ENCODE measurements at places on chromosomes 2 and 18.
A peak's percentile ranks its signal among the peaks of the same experiment; 100 is the strongest.

DNA sequence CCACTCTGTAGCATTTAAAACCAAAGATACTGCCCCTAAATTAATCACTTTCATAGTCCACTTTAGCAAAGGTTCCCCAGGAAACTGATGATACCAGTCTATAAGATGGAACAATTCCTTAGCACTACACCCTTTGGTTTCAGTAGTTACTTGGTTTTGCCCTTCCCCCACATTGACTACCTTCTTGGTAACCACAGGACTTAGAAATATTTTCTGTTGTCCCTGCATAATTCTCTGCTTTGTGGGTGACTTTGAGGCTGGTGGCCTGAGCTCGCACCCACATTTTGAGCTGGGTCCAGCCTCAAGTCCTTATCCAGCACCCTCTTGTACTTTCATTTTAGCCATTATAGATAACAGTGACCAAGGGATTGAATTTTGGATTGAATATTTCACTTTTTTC lies 23.1 kb downstream of the ELP2 start:
- DNase-seq, result no peak

DNA sequence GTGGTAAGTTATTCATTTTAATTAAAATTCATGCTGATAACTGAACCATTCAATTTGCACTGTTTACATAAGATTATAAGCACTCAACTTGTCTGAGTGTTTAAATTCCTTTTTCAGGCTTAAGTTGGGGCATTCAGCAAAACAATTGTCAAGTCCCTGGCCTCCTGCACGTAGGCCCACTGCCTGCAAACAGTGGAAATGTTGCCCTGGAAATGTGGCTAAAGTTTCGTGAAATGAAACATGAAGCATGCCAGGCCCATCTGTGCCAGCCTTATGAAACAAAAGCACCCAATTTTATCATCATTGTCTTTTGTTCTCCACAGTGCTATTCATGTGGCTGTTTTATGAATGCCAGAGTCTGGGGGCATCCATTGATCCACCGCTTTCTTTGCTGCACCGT lies 163.7 kb downstream of the PTGR3 start:
- DNase-seq, result no peak

DNA sequence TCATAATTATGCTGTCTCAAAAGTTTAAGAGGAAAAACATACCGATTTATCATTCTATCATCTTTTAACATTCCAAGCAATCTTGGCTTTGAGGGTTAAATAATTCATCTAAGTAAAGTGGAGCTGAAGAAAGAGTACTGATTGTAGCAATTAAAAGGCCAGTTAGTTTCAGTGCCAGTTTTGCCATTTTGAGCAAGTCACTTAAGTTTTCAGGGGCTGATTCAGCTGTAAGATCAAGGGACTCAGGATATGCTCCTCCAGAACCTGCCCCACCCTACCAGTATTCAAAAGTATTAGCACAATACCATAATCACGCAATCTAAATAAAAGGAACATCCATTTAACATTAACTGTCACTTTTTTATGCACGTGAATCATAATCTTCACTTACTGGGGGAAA lies 1.9 kb downstream of the SS18 start:
- DNase-seq, result no peak

GRCh38 chr2:169767243-169767888 lies 31.3 kb upstream of the SSB start:
- peak; percentile 10 for DNase-seq

DNA sequence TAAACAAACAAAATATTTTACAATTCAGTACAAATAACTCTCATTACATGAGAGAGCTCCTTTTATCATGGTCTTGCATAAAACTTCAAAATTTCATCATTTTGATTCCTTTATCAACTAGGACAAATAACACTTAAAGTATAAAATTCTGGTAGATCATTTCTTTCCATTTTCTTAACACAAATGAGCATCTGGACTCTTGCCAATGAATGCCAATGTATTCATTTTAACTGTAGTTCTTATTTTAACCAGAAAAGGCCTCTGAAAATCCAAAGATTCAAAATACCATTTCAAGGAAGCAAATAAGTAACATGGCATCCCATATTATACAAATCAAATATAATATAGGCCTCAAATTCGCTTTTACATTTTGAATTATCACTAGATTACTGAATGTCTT lies 13.8 kb upstream of the POU3F3 start:
- no peak for DNase-seq

DNA sequence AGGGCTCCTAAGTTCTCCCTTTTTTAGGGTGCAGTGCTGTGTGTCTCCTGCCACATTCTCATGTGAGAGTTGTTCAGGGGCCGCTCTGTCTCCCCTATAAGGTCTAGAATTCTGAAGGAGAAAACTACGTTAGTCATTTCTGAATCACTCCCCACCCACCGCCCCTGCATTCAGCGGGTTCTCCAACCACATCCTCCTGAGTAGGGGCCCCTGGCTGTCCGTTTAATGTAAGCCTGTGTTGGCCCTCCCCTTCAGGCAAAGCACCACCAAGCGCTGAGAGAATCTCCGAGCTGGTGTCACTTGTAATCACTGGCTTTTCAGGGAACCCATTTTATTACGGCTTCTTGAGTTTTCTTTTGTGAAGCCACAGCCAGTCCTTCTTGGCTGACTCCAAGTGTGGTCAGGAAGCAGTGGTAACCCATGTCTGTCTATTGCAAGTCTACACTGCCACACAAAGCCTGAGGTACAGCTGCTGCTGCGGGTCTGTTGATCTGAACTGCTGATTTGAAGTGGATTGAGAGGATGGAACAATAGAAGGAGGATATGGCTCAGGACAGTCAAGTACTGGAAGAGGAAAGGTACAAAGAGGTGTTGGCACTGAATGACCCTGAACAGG lies 16.9 kb downstream of the LCT start:
- DNase-seq, result no peak

GRCh38 chr2:72917138-72917876 lies at the start of gene EMX1:
Gene EMX1, plus strand, starts transcription at chr2:72917519. Its CDS starts 334 bp downstream, at chr2:72917853.
- peak; percentile 34 for DNase-seq

DNA sequence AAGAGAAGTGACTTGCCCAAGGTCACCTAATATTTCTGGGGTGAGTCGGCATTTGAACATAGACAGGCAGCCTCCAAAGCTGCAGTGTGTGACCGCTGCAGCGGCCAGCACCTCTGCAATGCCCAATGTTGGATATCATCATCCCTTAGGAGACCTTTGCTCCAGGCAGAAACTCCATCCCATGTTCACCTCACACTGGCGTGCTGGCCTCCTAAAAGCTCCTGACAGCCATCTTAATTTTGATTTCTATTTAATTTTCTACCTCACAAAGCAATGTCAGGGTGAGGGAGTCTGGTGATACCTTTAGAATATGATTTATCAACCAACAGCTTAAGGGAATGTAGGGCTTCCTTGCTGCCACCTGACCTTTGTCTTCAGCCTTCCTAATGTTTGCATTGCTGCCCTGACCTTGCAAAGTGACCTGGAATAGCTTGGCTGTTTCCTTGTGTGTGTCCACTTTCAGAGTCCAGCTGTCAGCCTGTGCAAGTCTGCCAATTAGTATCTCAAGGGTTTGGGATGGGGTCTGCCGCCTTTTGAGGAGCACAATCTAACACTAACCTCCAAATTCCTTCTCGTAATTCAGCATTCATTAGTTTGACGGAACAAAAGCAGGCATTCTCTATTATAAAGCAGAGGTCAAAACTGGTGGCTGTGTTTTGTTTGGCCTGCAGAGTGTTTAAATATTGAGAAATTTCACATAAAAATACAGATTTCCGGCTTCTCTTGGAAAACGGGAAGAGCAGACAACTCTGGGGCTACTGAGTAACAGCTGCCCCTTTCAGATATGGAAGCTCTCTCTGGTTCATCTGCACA lies 127.6 kb downstream of the PLEKHM3 start:
- no peak for DNase-seq

GRCh38 chr2:130328710-130329109 lies 14.0 kb upstream of the IMP4 start:
- peak; percentile 40 for DNase-seq

- no peak for DNase-seq
Measured at GRCh38 chr18:79559436-79559835, 120.2 kb upstream of the CTDP1 start.

- no peak for DNase-seq
Measured at GRCh38 chr2:181902625-181903024, 11.1 kb downstream of the ITPRID2 start.

Measured in NCI-H2227 treated with DMSO at 0.1 percent for 48 hours (cell line).